Stimulated activated CD4-positive, alpha-beta T cell treated with anti-CD3 and anti-CD28 coated beads, Interleukin-4, amount 100 ng/mL, for 4 hours (primary cell): ENCODE measurements at places on chromosomes 1 and 21.

DNA sequence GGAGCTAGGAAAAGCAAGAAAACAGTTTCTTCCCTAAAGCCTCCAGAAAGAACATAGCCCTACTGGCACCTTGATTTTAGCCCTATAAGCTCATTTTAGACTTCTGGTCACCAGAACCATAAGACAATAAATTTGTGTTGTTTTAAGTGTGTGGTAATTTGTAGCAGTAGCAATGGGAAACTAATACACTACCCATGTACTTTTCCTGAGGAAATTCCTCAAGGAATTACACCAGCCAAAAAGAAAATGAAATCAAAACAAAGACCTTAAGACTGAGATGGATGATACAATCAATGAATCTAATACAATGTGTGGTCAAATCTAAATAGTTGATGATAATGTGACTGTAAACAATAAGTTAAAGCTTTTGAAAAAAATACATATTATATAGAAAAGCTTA is 11.8 kb downstream of the VAMP4 start:
- no peak for DNase-seq

DNA sequence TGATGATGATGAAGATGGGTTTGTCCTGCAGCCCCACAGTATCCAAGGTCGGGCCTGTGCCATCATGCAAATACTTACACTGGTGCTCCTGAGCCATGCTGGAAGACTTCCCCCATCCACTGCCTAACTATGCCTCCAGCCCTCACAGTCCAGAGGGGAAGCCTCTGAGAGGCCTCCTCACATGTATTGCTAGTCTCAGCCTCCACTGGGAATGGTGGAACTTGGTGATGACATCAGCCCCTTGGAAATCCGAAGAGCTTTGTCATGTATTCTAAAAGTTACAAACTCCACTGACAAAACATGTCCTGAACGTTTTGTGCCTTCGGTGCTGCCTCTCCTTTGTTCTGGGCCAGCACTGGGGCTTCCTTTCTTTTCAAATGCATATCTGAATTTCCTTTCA is 61.1 kb upstream of the DMRTB1 start:
- DNase-seq: no peak

DNA sequence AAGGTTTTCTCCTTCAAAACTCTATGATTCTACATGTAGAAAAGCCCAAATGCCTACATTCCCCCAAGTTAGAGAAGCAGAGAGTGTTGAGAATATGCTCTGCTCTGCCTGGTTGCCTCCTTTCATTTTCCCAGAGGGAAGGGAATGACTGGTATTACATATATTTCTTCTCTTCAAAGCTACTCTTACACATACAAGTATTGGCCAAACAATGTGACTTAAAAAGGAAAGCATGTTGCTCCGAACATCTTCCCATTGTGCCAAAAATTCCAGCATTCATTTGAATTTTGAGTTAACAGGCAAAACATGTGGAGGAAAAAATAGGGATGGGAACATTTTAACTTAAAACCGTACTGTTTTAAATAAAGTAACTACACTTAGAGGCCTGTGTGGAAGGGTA is 125.2 kb downstream of the COQ8A start:
- DNase-seq: no peak

DNA sequence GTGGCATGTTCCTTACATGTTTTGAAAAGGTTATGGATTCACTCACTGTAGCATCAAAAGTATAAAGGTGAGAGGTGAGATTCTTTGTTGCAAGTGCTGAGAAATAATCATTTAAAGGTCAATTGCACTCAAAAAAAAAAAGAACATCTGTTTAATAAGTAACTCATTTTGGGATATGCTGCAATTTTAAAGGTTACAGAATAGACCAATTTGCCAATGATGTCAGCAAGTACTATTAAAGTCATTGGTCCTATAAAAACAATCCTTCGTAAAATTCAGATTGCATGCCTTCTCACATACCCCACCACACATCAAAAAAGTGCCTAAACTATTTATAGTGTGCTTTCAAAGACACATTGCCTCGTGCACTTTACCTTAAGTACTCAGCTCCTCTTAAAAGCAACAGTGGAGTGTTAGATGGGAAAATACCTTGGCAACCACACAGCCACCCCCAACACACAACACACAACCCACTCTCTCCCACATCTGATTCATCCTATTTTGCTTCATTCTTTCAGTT is 218.2 kb upstream of the ADGRL2 start:
- no peak for DNase-seq

DNA sequence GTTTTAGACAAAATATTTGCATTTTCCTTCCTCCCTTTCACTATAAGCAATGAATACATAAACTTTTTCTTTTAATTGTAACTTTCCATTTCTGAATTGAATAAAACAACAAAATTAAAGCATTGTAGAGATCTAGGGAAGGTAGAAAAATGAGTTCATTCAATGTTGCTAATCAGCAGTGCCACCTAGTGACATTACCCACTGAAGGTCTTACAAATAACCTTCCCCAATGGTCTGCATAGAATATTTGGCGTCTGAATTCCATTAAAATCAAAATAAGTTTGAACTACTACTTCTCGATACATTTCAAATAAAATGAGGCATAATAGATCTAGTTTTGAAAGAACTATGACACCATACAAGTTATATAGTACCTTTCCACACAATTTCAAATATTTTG is 19.6 kb downstream of the FH start:
- no peak for DNase-seq

- no peak for DNase-seq
Observed at GRCh38 chr1:50275566-50275965, 147.7 kb downstream of the DMRTA2 start.
